ENCODE measurements at places on chromosomes 2 and 18.

DNA sequence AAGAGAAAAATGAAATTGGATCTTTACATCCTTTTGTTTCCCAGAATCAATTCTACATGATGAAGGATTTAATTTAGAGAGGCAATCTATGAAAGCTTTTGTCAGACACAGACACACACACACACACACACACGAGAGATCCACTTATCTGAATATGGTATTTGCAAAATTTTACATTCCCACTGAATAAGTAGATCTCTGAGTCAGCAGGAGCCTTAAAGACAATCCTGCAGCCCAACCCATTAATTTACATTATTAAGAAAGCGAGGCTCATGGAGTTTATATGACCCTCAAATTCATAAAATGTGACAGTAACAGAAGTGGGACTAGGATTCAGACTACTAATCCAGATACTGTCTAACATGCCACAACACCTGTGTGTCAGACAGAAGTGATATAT, 404.4 kb downstream of the NRXN1 start:
- no peak for DNase-seq

DNA sequence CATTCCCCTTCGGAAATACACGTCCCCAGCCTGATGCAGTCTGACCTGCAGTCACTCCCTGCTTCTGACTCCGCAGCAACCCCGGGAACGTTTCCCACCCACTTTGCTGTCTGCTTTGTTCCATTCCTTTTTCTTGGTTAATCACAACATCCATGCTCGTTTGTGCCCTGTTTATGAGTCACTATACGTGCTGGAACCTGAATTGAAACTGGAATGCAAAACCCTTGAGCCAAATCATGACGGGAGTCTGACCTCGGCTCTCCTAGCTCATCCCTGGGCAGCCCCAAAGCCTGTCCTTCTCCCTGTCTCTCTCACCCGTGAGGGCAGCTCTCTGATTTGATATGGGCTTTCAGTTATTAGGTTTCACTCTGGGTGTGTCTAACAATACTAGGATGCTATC, 57.1 kb upstream of the RNF152 start:
- no peak for DNase-seq

- no peak for DNase-seq
Measured at GRCh38 chr2:118865106-118865505, 17.7 kb upstream of the EN1 start.

DNA sequence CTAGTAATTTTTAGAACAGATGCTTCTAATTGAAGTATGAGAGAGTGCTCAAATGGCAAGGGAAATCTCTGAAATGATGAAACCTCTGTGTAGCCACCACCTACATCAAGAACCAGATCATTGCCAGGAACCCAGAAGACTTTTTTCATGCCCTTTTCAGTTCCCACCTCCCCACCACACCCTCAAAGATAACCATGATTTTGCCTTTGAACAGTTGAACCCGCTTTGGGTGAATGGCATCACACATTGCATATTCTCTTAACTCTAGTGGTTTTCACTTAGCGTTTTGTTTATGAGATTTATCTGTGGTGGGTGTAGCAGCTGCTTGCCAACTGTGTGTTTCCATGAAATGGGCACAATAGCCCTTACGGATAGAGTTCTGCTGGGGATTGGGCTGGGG, 142.9 kb upstream of the HDAC4 start:
- DNase-seq: no peak

GRCh38 chr2:23021311-23022120, 363.5 kb upstream of the KLHL29 start:
- no peak for DNase-seq

GRCh38 chr2:163601377-163601776, 134.4 kb downstream of the FIGN start:
- no peak for DNase-seq

GRCh38 chr2:18834341-18834740, 245.0 kb upstream of the NT5C1B start:
- no peak for DNase-seq

GRCh38 chr2:112095681-112096080, 40.6 kb downstream of the TMEM87B start:
- DNase-seq: no peak

- DNase-seq: no peak
Measured at GRCh38 chr2:66782780-66783361, 347.9 kb downstream of the MEIS1 start.

DNA sequence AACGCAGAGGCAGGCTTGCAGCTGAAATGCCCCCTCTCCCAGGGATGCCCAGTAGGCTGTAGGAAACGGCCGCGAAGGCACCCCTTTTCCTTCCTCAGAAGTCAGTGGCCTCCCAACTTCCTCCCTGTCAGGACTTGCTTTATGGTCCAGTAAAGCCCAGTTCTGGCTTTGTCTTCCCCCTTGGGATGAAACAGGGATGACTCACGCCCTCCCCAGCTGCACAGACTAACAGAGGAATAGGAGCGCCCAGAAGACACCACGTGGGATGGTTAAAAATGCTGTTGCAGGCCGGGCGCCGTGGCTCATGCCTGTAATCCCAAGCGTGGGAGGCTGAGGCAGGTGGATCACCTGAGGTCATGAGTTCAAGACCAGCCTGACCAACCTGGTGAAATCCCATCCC, 6.9 kb downstream of the CREG2 start:
- DNase-seq: no peak

GRCh38 chr2:19796035-19796695, 105.6 kb downstream of the TTC32 start:
- no peak for DNase-seq

DNA sequence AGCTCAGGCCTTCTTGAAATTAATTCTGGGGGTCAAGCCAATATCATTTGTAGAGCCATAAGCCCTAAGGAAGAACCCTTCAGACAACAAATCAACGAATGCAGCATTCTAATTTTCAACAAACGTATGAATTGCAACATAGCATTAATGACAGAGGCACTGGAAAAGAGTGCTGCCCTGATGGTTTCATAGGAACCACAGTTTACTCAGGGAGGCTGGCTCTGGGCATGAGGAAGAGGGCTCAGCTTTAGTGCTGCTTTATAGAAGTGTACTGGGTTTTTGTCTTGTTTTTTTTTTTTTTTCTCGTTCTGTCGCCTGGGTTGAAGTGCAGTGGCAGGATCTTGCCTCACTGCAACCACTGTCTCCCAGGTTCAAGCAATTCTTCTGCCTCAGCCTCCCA, 36.1 kb upstream of the CAB39 start:
- no peak for DNase-seq

- no peak for DNase-seq
Measured at GRCh38 chr2:130878316-130878715, 41.6 kb downstream of the ARHGEF4 start.

DNA sequence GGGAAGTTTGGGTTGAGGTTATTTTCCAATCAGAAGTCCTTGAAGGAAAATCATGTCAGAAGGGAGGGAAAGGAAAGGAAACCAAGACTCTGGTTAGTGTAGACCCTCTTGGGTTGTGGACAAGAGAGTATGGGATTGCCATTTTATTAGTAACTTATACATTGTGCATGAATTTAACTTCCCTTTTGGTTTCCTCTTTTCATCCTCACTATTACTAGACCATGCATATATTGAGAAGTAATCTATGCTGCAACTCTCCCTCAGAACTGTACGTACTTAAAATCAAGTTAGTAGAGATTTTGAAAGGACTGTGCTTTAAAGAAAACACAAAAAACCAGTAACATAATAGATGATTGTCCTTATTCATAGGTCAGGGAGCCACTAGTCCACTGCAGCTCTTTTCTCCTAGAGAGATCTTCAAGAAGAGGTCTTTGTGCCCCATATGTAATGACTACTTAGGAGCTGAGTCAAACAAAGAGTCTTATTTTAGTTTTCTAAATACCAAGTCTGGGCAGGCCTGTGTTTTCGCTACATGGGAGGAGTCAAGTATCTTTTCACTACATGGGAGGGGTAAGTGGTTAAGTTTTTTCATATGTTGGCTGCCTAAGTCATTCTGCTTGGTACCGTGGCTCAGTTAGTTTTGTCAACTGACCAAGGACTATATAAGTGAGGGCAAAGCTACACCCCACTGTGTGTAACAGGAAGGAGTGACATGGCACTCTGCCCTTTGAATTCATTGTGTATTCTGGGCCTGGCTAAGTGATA, 25.2 kb upstream of the FAM117B start:
- DNase-seq: no peak

- DNase-seq: no peak
Measured at GRCh38 chr2:102110171-102110570, 32.4 kb upstream of the IL1R1 start.

DNA sequence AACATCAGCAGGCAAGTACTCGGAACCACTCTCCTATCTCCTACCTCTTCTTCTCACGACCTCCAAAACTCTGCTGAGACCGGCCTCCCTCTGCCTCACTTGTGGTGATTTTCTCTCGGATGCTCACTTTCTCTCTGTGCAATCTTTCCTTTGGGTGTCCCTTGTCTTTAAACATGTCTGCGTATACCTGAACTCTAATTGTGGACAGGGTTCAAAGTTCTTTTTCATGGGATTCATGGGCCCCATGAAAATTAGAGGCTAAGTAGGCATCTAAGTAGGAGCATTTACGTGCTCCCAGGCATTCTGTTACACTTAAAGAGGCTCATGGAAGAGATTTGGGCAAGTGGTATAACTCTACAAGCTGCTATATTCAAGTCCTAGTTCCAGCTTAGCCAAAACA, 2.1 kb upstream of the PPP1CB start:
- no peak for DNase-seq

- no peak for DNase-seq
Measured at GRCh38 chr2:119662297-119662696, 16.7 kb upstream of the TMEM177 start.

DNA sequence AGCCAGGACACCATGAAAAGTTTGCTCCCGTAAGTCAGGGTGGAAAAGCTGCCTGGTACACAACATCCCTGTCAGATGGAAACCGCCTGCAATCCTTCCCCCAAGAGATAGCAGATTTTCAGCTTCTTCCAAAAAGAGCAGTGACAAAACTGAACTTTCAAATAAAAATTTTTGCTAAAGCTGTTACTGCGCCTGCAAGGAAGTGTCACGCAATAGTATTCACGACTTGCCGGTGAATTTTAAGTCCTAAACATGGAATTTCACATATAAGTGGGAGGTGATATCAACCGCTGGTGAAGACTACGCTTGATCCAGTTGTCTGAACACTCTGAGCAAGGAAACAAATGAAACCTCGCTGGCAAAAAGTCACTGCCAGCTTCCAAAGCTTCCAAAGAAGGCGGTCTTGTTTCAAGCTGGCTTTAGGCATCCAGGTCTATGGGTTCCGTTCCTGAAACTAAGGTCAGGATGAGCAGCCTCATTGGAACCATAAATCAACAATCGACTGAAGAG, 2.8 kb downstream of the COL6A3 start:
- no peak for DNase-seq

DNA sequence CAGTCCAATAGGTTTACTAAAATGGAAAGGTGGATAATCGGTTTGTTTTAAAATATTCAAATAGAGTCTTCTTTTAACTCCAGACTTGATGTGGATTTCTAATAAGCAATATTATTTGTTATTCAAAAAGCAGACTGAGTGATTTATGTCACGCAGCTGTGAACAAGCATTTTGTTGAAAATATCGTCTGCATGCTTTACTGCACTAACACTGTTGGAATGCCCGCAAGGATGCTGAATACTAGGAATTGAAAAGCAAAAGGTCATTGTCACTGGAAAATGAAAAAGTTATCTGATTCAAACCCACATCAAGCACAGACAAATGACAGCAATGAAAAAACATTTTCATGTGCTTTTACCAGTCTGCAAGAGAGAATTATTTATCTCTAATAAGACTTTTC, 31.1 kb downstream of the CHN1 start:
- DNase-seq: no peak

- no peak for DNase-seq
Measured at GRCh38 chr2:221264318-221264717, 307.8 kb downstream of the EPHA4 start.

DNA sequence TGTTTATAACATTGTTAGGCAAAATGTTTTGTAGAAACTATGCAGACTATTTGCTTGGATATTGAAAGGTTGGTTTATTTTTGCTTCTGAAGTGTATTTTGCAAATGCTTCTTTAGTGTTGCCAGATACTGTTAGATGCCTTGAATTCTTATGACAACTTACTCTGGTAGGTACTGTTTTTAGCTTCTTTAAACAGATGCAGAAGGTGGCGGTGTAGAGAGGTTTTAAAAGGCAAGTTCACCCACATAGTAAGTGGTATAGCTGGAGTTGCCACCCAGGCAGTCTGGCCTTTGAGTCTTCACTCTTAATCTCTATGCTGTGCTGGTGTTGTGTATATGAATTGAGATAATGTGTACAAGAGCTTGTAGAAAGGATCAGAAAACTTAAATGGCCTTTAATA, 3.6 kb downstream of the PCYOX1 start:
- DNase-seq: no peak

DNA sequence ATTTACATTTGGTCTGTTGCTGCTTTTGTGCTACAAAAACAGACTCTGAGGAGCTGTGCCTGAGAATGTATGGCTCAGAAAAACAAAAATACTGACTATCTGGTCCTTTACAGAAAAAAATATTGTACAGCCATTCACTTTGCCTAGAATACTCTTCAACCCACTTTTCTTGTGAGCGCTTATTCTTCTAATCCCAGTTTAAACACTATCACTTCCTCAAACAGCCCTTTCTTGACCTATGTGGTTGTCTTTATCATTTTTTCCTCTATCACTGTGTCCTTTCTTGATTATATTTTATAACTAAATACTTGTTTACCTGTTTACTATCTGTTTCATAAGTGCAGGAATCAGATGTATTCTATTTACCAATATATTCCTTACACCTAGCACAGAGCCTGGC, 33.5 kb downstream of the CUL3 start:
- no peak for DNase-seq

GRCh38 chr2:238910751-238911351, 63.0 kb downstream of the TWIST2 start:
- no peak for DNase-seq

- DNase-seq: no peak
Measured at GRCh38 chr2:20141806-20142205, 83.1 kb downstream of the SDC1 start.
